ENCODE measurements at places on chromosomes 11 and 22.

DNA sequence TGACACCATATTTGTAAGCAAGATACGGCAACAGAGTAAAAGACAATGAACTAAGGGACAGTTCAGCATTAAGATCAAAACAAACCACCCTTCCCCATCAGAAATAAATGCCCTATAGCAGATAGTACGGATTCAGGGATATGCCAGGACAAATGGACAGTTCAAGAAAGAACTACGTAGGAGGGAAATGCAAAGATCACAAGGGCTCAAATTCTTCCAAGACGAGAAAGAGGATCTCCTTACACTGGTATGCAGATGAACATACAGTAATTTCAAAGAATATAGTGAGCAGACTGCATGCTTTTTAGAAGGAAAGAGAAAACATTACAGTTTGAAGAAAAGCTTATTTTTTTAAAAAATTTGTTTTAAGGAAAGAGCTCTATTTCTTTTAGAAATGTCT, 124.7 kb upstream of the APOA1 start:
- DNase-seq: no peak

- no peak for DNase-seq
Measured at GRCh38 chr22:46070215-46070802, 80.0 kb upstream of the PPARA start.

- DNase-seq: no peak
Measured at GRCh38 chr11:128497776-128498095, 89.6 kb downstream of the ETS1 start.

GRCh38 chr22:22935546-22936157, 48.0 kb downstream of the IGLL5 start:
- DNase-seq: no peak

- no peak for DNase-seq
Measured at GRCh38 chr11:83680321-83680720, 394.2 kb upstream of the CCDC90B start.

DNA sequence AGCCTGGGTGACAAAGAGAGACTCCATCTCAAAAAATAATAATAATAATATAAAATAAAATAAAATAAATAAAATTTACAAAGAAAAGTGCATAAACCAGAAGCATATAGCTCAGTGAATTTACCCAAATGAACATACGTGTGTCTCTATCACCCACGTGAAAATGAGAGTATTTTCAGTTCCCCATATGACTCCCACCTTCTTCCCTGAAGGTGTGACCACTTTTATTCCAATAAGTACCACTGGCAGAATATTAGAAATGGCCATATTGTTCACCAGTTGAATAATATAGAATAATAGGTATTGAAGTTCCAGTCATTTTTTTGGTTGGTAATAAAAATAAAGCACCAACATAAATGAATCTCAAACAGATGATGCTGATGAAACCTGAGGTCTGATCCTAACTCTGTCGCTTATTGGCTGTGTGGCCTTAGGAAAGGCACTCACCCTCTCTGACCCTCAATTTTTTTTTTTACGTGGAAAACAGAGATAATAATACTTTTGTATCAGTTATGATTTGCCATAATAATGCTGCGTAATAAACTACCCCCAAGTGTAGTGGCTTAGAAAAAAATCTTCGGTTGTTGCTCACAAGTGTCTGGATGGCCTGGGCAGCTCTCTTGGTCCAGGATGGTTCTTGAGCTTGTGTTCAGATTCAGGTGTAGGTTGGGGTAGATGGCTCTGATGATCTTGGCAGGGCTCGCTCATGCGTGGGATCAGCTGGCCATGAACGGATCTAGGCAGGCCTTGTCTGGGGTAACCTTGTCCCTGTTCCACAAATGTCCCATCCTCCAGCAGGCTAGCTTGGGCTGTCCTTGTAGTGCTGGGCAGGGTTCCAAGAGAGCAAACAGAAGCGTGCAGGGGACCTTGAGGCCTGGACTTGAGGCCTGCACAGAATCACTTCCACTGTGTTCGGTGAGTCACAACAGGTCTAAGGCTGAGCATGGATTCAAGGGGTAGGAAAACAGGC, 88.1 kb downstream of the MYO18B start:
- no peak for DNase-seq

GRCh38 chr22:44459041-44459440, 39.0 kb downstream of the RTL6 start:
- DNase-seq: no peak

DNA sequence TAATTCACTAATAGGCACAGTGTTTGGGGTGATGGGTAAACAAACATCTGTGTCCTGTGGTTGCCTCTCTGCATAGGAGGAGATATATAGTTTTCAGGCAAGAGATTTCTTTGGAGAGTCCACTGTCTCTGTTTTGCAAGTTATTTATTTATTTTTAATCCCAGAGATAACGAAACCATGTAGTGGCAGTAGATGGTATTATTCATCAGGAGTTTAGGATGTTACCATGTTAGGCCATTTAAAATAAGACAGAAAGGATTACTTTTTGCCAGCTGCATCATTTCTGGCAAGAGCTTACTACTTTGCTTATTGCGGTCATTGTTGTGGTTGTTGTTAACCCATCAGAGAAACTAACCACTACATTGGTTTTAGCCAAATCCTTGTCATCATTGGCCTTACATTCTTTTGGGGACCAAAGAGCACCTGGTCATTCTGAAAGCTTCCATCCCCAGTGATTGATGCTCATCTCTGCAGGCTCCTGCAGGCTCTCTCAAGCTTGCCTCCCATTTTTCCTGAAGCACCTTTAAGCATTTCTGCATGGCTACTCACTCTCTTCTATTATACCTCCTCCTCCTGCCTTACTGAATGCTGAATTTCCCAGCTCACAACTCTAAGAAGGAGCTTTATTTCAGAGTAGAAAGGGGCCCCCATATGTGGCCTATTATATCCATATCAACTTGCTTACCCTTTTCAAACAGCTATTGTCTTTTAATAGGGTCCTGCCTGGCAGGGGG, 84.4 kb downstream of the CSTPP1 start:
- no peak for DNase-seq

DNA sequence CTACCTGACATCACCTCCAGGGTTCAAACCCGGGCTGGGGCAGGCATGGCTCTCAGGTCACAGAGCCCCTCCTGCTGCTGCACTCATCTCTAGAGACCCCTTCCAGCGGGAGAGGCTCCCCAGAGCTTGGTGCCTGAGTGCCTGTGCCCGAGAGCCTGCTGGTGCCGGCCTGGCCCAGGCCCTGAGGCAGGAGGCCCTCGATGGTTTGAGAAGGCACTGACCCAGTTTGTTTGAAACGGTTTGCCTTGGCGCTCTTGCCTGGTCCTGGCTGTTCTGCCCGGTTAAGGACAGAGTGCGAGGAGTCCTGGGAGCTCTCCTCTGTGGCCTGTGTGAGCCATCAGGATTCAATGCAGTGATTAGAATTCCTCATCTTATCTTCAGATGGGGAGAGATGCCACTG, 88.9 kb downstream of the TBC1D22A start:
- no peak for DNase-seq

DNA sequence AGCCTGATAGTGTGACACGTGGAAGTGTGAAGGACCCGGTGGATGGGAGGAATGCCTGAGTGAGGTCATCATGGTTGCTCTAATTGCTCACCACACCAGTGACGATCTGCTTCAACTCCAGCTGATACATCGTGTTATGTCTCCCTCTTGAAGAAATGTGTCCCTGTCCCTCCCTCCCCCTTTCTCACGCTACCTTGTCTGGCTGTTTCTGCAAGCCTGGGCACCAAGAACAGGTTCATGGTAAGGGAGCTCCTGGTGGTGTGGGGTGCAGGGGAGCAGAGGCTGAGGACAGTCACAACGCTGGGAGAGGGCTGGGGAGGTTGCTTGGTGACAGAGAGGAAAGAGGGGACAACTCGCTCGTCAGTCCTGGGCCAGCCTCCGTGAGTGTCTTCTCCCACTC, 413.4 kb downstream of the SOX6 start:
- no peak for DNase-seq

DNA sequence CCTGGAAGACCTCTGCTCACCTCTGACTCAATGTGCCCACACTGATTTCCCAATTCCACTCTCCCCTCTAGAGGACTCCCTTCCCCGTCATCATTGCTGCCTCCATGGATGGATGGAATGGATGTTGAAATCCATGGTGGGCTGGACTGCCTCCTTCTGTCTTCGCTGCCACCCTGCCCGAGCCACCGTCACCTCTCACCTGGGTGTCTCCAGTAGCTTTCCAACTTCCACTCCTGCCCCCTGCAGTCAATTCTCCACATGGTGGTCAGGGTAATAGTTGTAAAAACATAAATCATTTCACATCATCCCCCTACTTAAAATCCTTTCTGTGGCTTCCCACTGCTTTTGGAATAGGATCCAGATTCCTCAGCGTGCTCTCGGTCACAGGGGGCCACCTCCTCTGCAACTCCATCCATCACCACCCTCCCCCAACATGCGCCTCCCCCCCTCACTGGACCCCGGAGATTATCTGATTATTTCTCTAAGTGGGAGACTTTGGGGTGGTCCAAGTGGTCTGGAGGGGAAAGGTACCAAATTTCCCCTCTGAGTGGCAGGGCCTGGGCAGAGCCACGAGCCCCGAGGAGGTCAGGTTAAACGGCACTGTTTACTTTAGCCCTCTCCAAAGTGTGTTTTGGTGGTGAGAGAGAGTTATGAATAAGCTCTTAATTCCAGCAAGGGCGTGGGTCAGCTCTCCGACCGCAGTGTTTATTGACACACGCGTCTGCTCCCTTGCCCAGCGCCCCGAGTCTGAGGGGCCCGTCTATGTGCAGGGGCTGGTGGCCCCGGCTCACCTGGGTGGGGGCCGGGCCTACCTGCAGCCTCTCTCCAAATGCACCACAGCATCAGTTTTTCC, 313.7 kb downstream of the MN1 start:
- DNase-seq: no peak

- peak; percentile 91 for DNase-seq
Measured at GRCh38 chr11:63671322-63672155, at the start of gene ATL3. Gene ATL3, minus strand, starts transcription at chr11:63671376. Its CDS starts 41 bp downstream, at chr11:63671335.

DNA sequence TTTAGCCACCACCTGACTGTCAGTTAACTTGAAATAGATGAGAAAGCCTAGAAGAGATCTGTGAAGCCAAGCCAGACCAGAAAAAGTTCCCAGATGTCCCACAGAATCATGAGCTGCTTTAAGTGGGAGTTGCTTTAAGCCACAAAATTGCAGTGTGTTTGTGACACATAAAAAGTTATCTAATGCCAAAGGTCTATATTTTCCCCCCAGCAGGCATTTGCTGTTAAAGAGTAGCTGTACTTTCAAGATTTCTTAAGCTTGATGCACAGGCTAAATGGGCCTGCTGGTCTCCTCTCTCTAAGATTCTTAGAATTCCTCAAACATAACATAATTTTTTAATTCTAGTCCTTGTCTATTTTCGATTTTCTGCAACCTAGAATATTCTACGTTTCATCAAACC, 825.7 kb downstream of the FAM181B start:
- no peak for DNase-seq

GRCh38 chr11:134901955-134902918, 490.2 kb upstream of the B3GAT1 start:
- no peak for DNase-seq

GRCh38 chr11:73374151-73374550, 2.0 kb upstream of the RELT start:
- no peak for DNase-seq

GRCh38 chr11:69862331-69862771, 43.1 kb upstream of the FGF3 start:
- DNase-seq: no peak

DNA sequence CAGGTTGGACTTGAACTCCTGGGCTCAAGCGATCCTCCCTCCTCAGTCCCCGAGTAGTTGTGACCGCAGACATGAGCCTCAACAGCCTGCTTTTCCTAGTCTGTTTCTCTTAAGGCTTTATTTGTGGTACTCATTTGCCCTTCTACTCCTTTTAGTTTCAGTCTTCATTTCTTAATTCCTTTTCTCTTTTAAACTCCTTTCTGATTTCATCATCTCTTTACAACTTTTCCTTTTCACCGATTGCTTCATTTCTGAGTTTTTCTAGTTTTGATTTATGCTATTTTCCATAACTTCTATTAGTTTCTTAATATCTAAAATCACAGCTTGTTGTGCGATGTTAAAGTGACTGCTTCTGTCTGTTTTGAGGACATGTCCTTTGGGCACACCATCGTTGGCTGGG, 17.3 kb upstream of the MRGPRF start:
- DNase-seq: no peak

GRCh38 chr22:44668190-44668885, 33.7 kb upstream of the PRR5 start:
- DNase-seq: peak; percentile 67

DNA sequence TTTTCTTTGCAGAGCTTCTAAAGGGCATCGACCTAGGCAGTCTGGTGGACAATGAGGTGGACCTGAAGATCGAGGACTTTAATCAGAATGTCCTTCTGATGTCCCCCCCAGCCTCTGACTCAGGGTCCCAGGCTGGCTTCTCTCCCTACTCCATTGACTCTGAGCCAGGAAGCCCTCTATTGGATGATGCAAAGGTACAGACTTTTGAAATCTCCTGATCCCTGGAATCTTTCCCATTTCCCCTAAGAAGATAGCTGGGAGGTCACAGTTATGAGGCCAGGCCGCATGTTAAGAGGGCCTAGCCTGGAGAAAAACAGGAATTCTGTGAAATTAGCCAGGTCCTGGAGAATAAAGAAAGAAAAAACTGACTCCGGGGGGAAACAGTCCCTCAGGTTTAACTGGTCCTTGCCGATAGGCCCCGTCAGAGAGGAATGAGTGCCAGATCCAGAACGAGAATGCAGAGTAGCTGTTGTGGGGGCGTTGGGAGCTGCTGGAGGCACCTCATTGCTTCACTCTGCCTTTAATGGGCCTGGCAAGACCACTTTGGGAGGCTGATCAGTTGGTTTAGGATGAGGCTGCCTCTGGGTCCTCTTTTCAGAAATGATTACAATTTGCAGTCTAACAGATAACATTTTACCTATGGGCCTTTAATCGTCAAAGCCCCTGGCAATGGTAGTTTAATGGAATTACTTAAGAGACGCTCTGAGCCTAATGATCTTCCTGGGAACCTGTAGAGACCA, 39.2 kb downstream of the SHISA8 start:
- DNase-seq: no peak

DNA sequence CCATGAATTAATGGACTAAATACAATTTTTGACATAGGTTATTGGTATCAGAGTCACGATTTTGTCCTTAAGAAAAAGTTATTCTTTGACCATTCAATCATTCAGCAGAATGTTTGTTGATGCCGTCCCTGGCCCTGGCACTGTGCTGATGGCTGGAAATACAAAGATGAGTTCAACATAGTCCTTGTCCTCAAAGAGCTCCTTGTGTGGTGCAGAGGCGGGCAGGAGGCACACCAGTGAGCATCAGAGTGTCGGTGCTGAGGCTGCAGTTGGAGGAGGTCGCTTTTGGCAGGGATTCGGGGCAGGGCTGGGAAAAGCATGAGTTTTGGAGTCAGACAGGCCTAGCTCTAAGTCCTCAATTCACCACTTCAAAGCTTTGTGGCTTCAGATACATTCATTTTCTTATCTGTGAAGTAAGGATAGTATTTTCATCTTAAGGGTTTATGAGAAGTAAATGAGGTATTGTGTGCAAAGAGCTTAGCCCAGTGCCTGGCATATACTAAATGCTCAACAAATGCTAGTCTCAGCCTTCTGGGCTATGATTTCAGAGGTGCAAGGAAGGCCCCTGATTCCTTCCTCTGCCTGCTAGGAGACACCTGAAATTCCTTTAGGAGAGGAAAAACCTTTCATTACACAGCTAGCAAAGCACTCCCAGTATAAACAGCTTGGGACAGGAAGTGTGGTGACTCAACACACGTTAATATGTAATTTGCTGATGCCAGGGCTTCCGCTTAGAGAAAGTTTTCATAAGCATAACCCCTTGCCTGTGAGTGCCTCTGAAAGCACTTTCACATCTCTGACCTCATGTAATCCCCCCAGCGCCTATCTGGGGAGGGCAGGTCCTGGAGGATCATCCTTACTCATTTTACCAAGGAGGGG, 113.8 kb downstream of the NECTIN1 start:
- DNase-seq: peak; percentile 20

Data from T-helper 1 cell (primary cell).